T1000 (cell line): ENCODE measurements at places on chromosomes 1 and 21.

- DNase-seq: no peak
These were observed 146.2 kb downstream of the C1orf21 start for GRCh38 chr1:184533049-184533448.

DNA sequence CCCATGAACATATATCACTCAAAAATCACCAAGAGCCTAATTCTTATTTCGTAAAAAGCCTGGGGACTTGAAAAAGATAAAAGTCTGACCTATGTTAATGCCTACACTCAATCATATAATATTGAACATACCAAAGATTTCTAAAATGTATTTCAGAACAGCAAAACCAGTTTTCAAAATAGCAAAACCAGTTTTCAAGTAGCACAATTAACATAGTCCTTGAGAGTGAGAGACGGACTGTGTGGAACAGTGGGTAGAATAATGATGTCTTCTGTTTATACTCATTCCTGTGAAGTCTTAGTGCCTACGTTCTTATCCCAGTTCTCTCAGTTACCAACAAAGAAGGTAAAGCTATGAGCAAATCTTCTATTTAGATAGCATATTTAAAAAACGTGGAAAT, 22.3 kb upstream of the RGS2 start:
- no peak for DNase-seq

DNA sequence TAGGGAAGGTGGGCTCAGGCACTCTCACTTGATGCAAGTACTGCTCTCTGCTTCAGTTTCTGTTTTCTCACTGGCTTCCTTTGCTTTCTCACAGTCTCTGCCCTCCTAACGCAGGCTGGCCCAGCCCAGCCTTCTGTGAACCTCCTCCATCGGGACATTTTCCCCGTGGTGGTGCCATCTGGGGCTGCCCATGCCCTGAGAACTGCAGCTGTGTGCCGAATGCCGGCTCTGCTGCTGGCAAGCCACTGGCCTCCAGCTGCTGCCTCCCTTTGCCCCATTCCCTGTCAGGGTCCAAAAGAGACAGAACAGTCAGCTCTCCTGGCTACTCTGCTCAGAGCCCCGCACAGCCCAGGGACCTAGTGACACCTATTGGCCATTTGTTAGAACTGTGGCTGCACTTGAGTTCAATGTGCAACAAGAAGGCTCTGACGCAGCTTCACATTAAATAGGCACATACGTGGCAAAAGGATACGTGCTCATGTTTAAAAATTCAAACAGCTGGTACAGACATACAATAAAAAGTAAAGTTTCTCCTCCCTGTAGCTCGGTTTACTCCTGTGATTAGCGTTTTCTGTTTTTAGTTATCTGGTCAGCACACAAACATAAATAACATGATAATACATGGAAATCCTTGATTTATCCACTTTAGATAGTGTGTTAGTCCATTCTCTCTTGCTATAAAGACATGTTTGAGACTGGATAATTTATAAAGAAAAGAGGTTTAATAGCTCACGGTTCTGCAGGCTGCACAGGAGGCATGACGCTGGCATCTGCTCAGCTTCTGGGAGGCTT, 46.6 kb downstream of the FCRL5 start:
- DNase-seq: no peak

DNA sequence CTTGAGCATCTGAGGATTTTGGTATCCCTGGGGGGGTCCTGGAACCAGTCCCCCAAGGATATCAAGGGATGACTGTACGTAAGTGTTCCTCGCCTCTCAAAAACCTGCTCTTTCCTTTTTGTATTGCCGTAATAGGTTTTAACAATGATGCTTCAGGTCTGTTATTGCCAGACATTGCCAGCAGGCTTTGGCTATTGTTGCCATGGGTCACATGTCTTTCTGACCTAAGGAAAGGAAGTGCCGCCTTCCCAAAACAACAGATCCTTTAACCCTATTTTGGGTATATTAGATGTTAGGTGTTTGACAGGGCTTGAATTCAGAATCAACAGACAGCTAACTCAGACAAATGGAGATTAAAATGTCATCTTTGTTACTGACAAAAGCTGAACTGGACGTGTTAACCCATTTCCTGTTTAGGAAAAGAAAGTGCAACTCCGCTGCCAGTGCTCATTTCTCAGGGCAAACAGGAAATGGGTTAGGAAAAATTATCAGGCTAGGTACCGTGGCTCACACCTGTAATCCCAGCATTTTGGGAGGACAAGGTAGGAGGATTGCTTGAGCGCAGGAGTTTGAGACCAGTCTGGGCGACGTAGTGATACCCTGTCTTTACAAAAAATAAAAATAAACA, 12.4 kb upstream of the PRPF38B start:
- no peak for DNase-seq

GRCh38 chr1:116981521-116982037, 20.0 kb upstream of the CD101 start:
- DNase-seq: no peak

DNA sequence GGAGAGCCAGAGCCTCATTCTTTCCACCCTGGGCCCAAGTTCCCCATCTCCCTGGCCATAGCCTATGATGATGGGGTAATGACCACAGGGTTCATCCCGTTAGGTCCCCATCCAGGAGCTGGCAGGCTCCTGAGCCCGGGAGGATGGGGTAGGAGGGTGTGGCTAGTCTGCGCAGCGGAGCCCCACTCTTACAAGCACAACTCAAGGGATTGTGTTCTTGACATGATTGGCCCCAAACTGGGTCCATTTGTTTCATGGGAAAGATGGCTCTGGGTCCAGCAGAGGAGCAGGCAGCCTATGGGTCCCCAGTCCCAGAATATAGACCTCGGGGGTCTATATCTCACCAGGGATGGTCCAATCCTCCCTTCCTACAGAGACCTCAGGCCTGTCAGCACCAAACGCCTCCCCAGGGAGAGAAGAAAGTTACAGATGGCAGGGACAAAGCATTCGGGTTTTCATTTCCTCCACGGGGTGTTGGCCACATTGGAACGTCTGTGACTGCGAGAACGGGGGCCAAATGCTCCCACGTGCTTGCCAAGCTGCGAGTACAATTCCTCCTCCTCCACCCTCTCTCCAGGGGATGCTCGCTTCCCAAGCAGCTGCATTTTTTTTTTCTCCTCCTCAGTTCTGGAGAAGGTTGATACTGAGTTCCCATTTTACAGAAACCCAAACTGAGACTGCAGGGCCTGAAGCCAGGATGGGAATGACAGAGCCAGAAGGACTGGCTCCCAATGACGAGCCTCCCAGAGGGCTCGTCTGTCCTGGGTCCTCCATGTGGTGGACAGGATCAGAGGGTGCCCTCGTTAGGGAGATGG, 71.0 kb downstream of the DHRS3 start:
- DNase-seq: no peak

- DNase-seq: no peak
These were observed 696 bp upstream of the GPATCH3 start for GRCh38 chr1:26900815-26901511.
